ENCODE measurements at places on chromosomes 2 and 18.

- no peak for DNase-seq
Observed at GRCh38 chr2:74188018-74188601, 9.4 kb upstream of the MOB1A start.

- DNase-seq: no peak
Observed at GRCh38 chr18:6797171-6797570, 67.7 kb downstream of the ARHGAP28 start.

GRCh38 chr2:75260946-75261345 is 61.6 kb upstream of the TACR1 start:
- no peak for DNase-seq

DNA sequence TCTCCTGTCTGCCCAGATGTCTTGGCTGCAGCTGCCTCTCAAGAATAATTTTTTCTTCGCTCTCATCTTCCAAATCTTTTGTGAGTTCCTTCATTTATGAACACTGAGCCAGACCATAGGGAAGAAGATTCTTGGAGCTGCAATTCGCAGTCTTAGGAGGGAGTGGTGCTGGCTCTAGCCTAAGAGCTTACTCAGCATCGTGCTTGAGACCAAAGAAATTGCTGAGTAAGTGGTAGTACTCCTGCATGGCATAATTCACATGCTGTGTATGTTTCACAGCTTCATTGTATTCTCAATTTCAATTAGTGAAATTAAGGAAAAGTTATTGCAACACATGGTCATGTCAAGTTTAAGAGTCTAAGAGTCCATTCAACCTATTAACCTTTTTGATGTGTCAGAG is 771.7 kb downstream of the ADCYAP1 start:
- no peak for DNase-seq

GRCh38 chr2:23497063-23497462 is 112.1 kb downstream of the KLHL29 start:
- peak; percentile 45 for DNase-seq

Data from breast epithelium (tissue), 4 donors.